ENCODE measurements at places on chromosomes 5 and 9. TPM values are rescaled to one million over a fixed set of nuclear protein-coding genes. Genes with fewer than 3 reads are reported as not detected.

The ANKRD18A gene
- total RNA-seq: 9.6 TPM

The STK32A gene
- not detected for total RNA-seq

The GSN gene
- 278 TPM for total RNA-seq

The VPS13A gene
- total RNA-seq: 26.1 TPM

The TNC gene
- total RNA-seq: 5.7 TPM

The SLCO4C1 gene
- total RNA-seq: 0.90 TPM

The GFRA3 gene
- 1.5 TPM for total RNA-seq

The IL9 gene
- not detected for total RNA-seq
